ENCODE measurements at places on chromosomes 12 and 14. TPM values are rescaled to one million over a fixed set of nuclear protein-coding genes. Genes with fewer than 3 reads are reported as not detected.

KRT75 gene
- not detected for total RNA-seq

GRCh38 chr14:36870776-36871175, 209.1 kb downstream of the PAX9 start:
- H3K27me3 ChIP-seq: peaks cover 6% of the 10 kb centered on the region
- no peaks in the 10 kb centered on the region for H3K36me3 ChIP-seq
- H3K27ac ChIP-seq: no peak overlapping the region
- no peak overlapping the region for H3K4me3 ChIP-seq
- DNase-seq: no peak

DNA sequence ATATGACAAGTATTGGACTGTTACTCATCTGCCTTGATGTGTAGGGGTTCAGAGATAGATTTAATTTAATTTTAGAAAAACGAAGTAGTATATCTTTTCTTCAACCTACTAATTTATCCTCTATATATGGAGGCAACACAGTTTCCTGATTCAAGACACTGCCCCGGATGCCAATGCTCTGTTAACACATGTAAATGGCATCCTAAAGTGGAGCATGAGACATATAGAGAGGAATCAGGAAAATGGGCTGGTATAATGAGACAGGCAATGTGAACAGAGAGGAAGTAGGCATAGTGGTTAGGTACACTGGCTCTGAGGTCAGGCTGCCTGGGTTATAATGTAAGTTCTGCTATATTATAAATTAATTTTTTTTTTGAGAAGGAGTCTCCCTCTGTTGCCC, 85.6 kb downstream of the OTOGL start:
- H3K27me3 ChIP-seq: no peaks in the 10 kb centered on the region
- DNase-seq: no peak
- no peaks in the 10 kb centered on the region for H3K36me3 ChIP-seq

DNA sequence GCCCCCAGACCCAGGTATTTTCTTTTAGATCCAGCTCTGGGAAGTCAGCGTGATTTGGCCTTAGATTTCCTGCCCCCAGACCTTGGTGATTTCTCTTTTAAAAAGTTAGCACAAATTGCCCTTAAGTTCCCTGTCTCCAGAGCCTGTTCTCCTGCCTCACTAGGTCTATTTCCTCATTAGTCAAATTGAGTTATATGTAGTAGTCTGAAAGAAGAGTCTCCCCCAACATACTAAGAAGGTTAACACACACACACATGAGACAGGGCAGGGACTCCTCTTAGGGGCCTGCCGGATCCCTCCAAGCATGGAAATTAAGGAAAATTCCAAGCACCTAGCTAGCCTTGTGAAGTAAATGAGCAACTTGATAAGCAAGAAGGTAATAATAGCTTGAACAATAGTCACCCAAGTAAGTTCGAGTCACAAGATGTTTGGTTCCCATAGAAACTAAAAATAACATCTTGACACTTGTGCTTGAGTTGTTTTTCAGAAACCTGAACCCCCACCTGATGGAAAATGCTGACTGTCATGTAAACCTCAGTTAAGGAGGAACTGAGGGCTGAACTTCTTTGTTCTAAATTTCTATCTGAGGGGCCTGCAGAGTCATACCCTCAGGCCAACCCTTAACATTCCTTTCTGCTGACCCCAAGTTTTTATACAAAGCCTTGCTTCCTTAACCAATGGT, 51.6 kb downstream of the CAND1 start:
- H3K36me3 ChIP-seq: peaks cover 49% of the 10 kb centered on the region
- H3K27me3 ChIP-seq: no peaks in the 10 kb centered on the region
- no peak for DNase-seq
- no peak overlapping the region for H3K4me3 ChIP-seq
- H3K4me1 ChIP-seq: no peaks in the 10 kb centered on the region
- peak overlapping the region; percentile 26 for H3K27ac ChIP-seq

Measured in mesothelial cell of epicardium (in vitro differentiated cells).